RPMI7951 (cell line): ENCODE measurements at places on chromosomes 3 and 15.

GRCh38 chr3:192825216-192825615 is 92.4 kb downstream of the MB21D2 start:
- DNase-seq, result no peak

- no peak for DNase-seq
Measured at GRCh38 chr3:178508443-178508825, 27.8 kb upstream of the KCNMB2 start.

- DNase-seq, result no peak
Measured at GRCh38 chr3:17935222-17935621, 192.8 kb upstream of the TBC1D5 start.

- no peak for DNase-seq
Measured at GRCh38 chr3:134480546-134480945, 5.2 kb downstream of the ANAPC13 start.
